ENCODE measurements at places on chromosomes 1 and 21.

DNA sequence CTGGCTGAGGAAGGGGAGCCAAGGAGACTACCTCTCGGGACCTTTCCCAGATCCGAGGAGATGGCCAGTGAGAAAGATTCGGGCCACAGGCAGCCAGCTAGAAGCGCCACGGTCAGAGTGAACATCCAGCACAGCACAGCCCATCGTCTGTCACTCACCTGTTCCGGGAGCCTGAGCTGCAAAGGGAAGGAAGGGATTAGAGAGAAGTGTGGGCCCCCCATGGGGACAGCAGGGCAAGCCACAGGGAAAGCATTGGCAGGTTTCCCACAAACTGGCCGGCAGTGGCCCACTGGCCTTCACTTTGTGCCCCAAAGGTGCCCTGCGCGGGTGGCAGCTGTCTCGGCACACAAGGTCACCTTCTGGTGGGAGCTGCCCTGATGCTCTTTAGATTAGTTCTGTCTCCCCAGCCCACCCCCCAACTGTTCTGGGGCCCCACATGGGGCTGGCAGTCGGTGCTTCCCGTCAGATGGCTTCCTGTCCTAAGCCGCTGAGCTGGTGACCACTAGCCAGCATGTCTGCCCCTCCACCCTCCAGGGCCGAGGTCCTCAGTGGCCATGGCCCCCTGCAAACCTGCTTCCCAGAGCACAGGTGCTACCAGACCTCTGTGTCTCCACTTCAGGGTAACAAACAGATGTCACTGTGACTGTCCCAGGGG, 56.7 kb downstream of the LACTBL1 start:
- DNase-seq, result no peak

GRCh38 chr1:222644636-222644980, 26.7 kb downstream of the MIA3 start:
- DNase-seq, result no peak

DNA sequence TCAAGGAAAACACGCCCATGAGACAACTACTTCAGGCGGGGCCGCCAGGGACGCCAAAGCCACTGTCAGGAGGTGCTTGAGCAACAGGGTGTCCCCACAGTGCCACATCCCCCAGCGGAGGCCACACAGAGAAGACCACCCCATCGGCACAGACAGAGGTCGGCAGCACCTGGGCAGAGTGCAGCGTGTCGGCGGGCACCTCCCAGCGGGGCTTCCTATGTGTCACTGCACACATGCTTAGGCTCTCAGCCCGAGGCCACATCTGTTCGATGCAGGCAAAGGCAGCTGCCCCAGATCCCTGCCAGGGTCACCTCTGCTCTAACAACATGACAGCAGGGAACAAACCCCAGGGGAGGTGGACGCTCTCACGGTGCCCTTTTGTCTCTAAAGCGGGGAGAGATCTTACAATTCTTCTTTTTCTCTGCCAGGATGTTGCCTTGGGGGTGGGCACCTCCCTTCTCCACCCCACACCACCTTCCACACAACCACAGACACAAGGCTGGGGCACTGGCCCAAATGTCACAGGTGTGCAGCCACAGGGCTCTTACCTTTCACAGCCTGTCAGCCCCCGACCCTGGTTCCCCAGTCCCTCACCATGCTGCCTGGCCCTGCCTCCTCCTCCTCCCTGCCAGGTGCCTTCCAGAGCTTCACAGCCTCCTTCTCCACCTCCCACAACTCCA, 4.2 kb downstream of the KRTAP10-8 start:
- peak; percentile 33 for DNase-seq

GRCh38 chr1:5842679-5843078, 149.5 kb downstream of the NPHP4 start:
- no peak for DNase-seq

DNA sequence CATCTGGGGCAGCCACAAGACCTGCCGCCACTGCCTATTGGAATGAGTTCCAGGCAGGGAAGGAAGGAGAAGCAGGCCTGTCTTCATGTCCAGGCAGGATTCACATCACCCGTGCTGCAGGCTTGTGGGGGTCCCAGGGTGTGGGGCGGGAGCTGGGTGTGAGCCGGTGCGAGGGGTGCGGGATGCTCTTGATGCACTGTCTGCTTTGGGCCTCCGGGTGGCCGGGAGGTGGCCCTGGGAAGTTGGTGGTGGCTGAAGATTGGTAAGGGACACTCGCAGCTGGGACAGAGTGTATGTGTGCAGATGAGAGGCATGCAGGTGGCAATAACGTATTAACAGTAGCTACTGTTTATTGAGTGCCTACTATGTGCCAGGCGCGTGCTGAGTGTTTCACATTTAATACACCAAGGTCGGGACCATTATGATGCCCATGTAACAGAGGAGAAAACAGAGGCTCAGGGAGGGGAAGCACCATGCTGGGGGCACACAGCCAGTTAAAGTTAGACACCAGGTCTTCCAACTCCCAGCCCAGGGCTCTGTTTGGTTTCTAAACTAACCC, 3.3 kb downstream of the CROCC start:
- no peak for DNase-seq

- DNase-seq, result peak; percentile 80
These were observed 77.7 kb upstream of the ADAM30 start for GRCh38 chr1:119974013-119974412.

DNA sequence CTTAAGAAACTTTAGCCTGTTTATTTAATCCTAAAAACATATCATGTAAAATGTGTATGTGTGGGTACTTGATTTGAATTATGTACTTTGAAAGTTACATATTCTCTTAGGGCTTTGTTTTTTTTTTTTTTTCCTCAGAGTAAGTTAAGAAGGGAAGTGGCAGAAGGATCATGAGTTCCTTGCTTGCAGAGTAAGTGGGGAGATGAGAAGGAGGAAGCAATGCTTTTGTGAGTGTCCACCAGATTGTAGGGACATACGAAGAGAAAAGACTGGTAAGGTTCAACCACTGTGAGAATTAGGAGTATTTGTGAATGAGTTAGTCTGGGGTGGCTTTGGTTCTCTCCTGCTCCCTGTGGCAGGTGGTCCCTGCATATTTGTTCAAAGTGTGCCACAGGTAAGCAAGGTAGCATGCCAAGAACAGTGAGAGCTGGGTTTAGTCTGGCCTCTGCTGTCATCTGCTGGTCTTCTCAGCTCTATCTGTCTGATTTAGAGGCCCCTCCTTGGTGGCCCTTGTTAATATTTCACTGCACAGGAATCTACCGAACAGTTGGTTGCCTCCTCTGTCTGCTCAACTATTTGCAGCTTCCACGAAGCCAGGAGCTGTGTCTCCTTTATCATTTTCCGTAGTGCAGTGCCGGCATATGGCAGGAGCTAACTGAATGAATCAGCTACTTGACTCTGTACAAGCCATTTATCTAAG, 9.5 kb downstream of the DNM3 start:
- no peak for DNase-seq

DNA sequence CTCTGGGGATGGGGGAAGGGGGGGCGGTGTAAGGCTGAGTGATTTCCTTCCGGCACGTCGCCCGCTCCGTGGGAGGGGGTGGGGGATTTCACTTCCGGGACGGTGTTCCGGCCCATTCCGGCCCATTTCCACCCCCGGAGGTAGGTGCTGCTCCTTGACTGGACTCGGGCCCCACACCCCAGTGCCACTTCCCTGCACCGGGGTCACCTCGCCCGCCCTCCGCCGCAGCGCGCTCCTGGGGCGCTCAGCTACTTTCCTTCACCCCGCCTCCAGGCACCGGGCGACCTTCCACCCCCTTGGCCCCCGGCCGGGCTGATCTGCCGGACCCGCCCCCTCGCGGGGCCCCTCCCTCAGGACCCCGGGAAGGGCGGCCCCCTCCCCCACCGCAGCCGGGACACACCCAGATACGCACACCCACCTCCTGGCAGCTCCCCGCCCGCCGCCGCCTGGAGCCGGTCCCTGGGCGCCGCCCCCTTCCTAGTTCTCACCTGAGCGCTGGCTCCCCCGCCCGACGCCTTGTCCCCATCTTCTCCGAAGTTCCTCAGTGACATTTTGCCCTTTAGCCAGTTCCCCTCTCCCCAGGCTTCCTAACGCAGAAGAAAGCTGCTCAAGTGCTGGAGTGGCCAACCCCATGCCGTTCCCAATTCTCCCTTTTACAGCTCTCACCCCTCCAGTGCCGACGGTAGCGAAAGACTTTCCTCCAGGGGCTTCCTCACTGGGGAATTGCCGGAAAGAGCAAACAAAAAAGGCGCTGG, at the start of gene ZBTB37:
Gene ZBTB37 (plus strand): TSS at position 115 of the 755 bp plus-strand sequence. CDS start 1,846 bp downstream, outside the sequence.
- peak; percentile 94 for DNase-seq

DNA sequence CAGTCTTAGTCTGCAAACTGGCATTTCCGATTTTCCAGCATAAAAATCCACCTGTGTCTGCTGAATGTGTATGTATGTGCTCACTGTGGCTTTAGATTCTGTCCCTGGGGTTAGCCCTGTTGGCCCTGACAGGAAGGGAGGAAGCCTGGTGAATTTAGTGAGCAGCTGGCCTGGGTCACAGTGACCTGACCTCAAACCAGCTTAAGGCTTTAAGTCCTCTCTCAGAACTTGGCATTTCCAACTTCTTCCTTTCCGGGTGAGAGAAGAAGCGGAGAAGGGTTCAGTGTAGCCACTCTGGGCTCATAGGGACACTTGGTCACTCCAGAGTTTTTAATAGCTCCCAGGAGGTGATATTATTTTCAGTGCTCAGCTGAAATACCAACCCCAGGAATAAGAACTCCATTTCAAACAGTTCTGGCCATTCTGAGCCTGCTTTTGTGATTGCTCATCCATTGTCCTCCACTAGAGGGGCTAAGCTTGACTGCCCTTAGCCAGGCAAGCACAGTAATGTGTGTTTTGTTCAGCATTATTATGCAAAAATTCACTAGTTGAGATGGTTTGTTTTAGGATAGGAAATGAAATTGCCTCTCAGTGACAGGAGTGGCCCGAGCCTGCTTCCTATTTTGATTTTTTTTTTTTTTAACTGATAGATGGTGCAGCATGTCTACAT, 2.5 kb upstream of the OLFML3 start:
- peak; percentile 4 for DNase-seq

DNA sequence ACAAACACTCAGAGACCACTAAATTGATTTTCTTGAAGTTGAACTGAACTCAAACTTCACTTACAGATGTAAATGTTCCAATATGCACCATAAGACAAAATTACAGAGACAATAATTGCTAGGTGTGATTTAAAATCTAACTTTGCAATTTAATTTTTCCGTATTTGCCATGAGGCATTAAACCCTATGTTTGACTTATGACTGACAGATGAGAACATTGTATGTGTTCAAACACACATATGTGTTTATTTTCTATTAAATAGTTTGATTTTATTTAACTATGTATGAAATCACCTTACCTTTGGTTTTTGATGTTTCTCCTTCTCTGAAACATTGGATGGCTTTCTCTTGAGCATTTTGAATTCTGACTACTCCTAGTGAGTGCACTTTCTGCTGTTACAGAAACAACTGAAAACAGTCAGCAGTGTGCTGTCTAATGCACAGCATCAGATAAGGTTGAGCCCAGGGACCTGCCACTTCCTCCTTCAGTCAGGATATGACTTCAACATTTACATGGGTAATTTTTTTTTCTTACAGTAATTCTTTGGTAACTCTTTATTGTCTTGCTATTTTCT, at the start of gene SAMSN1:
Gene SAMSN1 (minus strand): TSS at position 410 of the 575 bp plus-strand sequence. CDS start 54 bp downstream, at position 356.
- no peak for DNase-seq

DNA sequence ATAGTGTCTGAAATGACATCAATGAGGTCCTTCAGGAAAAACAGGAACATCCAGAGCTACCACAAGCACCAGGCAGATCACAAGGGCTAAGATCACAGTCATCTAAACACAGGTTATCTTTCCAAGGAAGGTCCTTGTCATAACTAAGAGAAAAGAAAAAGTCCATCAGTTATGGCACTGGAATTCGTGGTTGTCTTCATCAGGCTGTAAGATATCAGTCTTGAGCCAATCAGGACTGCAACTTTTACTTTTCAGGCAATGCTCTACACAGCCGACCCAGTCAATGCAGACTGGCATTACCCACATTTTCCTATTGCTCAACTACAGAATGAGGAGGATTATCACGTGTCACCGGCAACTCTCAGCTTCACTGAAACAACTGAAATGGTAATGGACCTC, 26.4 kb downstream of the SORT1 start:
- DNase-seq, result no peak

GRCh38 chr21:28833182-28833581, 159.5 kb downstream of the LTN1 start:
- no peak for DNase-seq

DNA sequence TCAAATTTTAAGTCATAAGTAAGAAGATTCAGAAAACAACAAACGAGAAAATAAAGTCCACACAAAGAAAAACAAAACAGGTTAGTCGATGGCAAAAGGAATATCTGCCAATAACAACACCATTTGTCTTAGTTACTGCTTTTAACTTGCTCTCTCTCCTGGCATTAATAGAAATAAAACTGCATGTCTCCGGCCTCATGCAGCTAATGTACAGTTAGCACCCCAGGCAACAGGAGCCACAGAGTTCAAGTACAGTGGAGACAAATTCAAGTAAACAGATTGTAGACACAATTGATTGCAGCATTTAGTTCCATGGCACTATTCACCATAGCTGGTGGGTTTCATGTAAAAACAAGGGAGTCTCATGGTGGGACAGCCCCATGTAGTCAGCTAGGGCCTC, 33.5 kb downstream of the SUSD4 start:
- peak; percentile 29 for DNase-seq

GRCh38 chr1:203291201-203292096, 13.9 kb upstream of the BTG2 start:
- peak; percentile 72 for DNase-seq

DNA sequence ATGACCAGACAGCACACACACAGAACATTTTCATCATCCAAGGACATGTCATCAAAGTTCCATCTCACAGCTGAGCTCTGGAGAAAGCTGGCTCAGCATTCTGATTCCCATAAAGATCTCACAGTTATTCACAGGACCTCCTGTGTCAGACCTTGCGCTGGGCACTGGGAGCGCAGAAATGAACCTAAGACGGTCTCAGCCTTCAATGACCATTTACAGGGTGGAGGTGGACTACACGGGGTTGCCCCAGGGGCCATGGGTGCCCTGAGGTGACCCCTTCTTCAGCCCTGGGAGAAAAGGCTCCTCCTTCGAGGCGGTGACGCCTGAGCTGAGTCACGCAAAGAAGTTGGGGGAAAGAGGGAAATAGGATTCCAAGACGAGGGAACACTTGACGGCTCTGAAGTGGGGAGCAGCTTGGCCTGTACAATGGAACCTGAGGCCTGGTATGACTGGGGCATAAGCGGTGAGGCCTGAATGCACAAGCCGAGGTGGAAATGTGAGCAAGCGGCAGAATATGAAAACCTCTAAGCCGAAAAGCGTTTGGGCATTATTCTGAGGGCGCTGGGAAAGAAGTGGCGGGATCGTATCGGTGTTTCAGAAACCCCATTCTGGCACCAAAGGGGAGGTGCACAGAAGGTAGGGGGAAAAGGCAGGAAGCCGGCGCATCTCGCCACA, 797 bp downstream of the CC2D1B start:
- DNase-seq, result no peak
